ENCODE measurements at places on chromosomes 5 and 9. TPM values are rescaled to one million over a fixed set of nuclear protein-coding genes. Genes with fewer than 3 reads are reported as not detected.

- no peak for DNase-seq
Observed at GRCh38 chr9:91174772-91175171, 186.9 kb downstream of the AUH start.

DNA sequence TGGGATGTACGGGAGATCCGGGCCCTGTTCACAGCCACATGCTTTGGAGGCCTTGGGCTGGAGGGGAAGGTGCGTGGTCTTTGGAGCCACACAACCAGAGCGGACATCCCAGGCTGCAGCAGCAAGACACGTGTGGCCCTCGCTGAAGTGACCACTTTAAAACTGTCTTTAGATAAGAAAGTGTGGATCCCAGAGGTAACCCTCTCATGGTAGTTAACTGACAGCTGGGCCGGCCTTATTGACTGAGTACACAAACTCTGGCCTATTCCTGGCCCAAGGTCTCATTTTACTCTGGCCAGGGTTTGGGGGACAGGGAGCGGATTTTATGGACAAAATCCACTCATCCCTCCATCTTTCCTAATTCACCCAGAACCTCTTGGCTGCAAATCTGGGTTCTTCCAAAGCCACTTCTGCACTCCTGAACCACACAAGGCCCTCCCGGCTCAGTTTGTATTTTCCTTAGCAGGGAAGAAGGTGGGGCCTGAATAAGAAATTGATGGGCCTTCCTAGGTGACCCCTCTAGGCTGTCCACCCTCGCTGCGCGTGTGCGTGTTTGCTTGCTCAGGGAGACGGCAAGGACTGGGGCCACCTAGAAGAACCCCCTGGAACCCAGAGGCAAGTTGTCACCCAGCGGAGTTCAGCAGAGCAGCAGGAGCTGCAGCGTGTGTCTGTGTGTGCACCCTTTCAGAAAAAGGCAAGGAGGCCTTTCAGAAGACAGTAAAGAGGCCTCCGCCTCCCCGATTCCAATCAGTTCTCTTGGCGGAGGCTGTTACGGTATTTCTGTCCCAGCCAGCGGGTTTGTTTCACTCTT, 73.3 kb upstream of the ORM1 start:
- no peak for DNase-seq

- no peak for DNase-seq
Observed at GRCh38 chr5:116382032-116382873, 192.4 kb downstream of the SEMA6A start.

BARHL1 gene
- not detected for total RNA-seq

PTPA gene
- 143 TPM for total RNA-seq

KLHL3 gene
- total RNA-seq: 16.8 TPM
